Activated CD8-positive, alpha-beta memory T cell treated with anti-CD3 and anti-CD28 coated beads for 4 hours (primary cell): ENCODE measurements at places on chromosomes 5 and 9.

DNA sequence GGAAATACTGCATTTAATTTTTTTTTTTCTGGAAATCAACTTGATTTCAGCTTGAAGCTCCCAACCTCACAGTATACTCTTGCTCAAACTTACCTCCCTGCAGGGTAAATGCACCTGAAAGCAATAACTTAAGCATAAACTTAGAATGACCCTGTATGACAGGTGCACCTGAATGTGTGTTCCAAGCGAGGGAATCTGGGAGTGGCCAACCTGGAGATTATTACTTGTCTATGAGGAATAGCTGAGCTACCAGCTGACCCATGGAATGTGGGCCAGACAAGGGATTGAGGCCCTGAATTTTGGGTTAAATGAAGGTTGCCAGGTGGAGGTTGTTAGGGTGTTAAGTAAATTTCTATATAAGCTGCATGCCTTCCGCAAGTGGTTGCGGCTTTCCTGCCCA lies 140.6 kb downstream of the OSTF1 start:
- no peak for DNase-seq

DNA sequence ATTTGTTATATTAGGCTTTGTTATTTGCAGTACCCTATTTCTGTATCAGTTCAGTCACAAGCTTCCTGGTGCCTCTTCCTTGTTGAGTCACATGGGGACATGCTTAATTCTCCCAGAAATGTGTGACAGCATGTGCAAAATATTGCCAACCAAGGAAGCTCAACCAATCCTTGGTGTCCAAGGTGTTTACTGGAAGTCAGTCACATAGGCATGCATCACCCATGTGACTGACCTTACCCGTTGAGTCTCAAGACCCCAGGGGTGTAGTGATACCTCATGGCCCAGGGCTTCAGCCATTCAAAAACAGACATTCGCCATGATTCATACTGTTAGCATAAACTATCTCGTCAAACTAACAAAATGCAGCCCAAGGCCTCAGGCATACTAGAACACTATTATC lies 9.3 kb upstream of the ANKDD1B start:
- DNase-seq: no peak

DNA sequence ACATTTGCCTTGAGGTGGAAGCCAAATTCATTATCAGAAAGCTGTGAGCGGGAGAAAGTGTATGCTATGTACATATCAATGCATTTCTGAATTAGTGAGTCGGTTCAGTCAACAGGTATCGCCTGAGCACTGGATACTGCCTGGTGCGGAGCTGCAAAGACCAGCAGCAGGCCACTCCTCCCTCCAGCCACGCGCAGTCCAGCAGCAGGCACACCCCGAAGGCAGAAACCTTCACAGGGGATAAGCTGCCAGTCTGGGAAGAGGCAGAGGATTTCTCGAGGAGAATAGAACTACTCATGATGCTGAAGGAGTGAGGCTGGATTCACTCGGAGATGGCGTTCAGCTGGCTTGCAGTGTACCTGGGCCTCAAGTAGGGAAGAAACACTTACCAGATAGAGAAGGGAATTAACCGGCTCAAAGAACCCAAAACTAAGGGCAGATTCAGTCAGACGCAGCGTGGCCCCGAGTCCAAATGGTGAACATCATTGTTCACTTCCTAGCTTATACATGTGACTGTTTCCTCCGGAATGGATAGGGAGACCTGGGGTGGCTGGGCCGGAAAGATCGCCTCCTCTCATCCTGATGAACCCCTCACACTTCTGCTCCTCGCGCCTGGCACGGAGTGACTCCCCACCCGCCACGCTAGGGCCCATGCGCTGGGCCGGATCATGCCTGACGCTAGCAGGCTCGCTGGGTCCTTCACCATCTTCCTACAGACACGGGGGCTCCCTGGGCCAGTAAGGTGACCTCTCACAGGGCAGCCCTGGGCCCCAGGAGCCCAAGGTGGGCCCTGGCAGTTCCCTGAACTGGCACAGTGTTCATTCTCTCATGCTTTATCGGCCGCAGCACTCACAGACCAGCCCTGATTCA lies 78.1 kb upstream of the SPATA31C2 start:
- no peak for DNase-seq

- no peak for DNase-seq
Measured at GRCh38 chr9:131731644-131732043, 8.2 kb downstream of the RAPGEF1 start.

DNA sequence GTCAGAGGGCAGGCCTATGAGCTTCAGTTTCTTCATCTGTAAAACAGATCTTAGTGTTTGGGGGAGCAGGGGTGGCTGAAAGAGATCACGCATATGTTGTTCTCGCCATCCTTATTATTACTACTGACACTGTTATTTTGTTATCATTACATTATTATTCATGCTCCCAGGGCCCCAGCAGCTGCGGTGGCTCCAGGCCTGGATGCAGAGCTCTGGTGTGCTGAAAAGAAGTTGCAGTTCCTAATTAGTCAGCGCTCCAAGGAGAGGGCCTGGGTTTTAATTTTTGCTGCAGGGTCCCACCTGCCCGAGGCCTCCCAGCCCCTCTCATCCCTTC lies 19.5 kb downstream of the CXXC5 start:
- DNase-seq: no peak

- no peak for DNase-seq
Measured at GRCh38 chr5:141692533-141692888, 10.5 kb upstream of the ARAP3 start.

DNA sequence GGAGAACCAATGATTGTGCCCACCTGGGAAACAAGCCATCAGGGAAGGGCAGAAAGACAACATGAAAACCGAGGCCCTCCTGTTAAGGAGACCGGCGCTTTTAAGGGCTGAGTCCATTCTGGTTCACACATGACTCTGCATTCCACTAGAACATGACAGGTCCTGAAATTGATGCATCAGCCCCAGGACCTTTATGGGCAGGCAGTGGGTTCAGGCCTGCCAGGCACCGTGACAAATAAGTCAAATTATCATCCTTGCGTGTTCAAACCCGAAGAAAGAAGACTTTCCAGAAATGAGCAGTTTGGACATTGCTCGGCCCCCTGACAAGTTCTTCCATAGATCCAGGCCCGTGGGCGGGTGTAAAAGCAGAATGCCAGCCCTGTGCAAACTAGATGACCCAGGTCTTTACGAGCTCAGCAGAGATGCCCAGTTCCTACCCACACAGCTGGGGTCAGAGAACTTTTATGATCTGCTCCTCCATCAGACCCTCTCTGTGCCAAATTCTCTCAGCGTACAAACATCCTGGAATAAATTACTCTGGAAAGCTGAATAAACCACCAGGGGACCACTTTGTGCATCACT lies 295.5 kb upstream of the WWC1 start:
- no peak for DNase-seq

- no peak for DNase-seq
Measured at GRCh38 chr9:35553670-35554543, 51.2 kb upstream of the TESK1 start.

DNA sequence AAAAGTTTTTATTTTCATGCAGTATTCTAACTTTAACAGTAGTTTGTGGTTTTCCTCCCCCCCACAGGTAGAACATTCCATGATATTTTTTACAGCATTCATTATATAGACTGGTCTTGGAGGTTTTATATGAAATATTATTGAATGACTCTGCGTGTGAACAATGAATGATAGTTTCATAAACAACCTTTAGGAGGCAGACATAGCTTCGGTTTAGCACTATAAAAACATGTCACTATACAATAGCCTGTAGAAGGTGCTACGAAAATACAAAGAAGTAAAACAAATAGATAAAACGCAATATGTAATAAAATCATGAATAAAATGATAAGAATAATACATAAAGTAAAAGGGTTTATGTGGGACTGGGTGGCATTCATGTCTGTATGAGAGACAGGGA lies 8.5 kb downstream of the KLF4 start:
- no peak for DNase-seq

DNA sequence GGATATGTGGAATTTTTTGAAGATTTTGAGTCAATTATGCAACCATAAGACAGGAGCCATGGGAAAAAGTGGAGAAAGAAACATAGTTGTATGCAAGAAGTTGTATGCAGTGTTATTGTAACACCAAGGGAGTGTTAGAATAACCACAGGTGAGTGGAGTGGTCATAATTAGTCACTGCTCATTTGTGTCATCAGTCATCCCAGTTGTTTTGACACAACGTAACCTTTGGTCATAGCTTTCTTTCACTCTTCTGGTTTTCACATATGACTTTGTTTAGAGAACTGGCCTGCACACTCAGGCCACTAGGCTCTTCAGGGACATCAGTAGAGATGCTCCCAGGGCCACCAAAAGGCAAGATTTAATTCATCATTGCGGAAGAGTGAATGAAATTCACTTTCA lies 158.7 kb upstream of the HMHB1 start:
- no peak for DNase-seq

GRCh38 chr5:76710991-76711390 lies 4.9 kb upstream of the F2R start:
- DNase-seq: no peak

- no peak for DNase-seq
Measured at GRCh38 chr9:13470836-13471235, 191.3 kb upstream of the MPDZ start.

DNA sequence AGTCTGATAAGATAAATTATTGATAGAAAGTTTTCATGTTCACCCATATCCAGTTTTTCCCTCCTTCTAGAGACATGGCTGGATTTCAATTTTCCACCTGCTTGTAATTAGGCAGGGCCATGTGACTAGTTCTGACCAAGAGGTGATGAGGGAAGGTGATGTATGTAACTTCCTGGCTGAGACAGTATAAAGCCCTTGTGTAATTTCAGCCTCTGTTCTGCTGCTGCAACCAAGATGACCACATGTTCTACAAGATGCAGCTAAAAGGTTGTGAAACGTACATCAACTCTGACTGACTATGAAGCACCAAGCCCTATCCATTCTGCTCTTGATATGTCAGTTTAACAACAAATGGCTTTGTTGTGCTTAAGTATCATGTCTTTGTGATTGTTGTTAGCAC lies 376.5 kb upstream of the DAB2 start:
- no peak for DNase-seq

DNA sequence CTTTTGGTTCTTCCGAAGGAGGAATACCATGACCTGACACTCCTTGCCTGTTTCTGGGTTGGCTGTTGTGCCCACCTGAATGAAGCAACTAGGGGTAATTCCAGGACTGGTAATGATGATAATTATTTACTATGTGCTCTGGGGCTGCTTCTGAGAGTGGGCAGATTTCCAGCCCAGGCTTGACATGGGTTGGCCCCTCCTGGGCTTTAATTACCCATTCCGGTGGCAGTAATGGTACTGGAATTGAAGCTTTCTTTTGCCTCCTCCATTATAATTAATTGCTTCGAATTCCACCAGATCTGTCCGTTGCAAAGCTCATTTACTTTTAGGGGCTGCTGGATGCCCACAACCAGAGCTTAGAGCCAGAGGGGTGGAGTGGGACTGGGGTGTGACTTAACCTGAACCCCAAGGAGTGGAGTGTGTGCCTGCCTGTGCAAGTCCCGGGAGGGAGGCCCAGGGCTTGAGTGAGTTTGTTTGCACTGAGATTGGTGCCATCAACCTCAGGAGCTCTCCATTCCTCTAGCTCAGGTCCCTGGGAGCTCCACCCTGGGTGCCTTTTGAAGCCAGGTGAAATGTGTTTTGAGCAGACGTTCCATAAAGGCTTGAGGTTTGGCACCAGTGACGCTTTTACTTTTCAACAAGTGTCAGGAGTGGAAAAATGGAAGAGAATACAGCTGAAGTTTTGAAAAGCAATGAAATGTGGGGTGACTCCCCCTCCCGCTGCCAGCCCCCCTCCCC lies 214.6 kb downstream of the PDZD2 start:
- no peak for DNase-seq

- DNase-seq: no peak
Measured at GRCh38 chr9:37984278-37984671, 80.3 kb upstream of the SLC25A51 start.

- no peak for DNase-seq
Measured at GRCh38 chr5:16880547-16880946, 55.5 kb downstream of the MYO10 start.

DNA sequence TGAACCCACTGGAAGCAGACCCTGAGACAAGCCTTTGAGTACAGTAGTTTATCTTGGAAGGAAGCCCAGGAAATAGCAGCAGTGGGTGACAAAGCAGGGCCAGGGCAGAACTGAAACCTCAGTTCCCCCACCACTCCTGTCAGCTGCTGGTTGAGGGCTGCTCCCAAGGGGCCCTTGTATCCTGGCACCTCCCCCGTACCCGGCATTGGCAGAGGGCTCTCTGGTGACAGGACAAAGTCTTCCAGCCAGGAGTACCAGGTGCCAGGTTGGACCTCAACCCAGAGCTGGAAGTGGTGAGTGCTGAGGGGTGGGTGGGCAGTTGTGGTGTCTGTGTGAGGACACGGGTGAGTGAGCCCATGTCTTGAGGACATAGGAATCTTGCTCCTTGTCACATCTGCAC lies 123.3 kb downstream of the PHF2 start:
- no peak for DNase-seq

DNA sequence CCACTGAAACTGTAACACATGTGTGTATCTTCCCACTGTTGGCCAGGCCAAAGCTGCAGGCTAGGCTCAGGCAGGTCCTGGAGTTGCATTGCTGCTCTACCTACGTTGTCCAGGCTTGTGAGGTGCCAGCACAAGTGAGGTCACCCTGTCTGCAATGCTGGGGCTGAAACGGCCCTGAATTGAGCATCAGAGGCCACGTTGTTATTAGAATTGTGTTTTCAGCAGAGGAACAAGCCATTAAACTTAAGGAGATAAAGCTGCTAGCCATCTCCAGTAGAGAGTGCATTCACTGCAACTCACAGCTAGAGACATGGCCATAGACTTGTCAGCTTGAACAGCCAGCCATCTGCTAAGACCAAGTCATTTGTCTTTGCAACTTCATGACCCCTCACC lies 191.8 kb downstream of the SEMA6A start:
- DNase-seq: no peak

- no peak for DNase-seq
Measured at GRCh38 chr5:87150630-87151029, 117.1 kb upstream of the RASA1 start.

GRCh38 chr5:72692651-72693442 lies 123.6 kb upstream of the TNPO1 start:
- DNase-seq: no peak

- no peak for DNase-seq
Measured at GRCh38 chr9:110364451-110364850, 26.8 kb upstream of the TXNDC8 start.

- no peak for DNase-seq
Measured at GRCh38 chr5:174046558-174046957, 1.1 kb downstream of the NSG2 start.

DNA sequence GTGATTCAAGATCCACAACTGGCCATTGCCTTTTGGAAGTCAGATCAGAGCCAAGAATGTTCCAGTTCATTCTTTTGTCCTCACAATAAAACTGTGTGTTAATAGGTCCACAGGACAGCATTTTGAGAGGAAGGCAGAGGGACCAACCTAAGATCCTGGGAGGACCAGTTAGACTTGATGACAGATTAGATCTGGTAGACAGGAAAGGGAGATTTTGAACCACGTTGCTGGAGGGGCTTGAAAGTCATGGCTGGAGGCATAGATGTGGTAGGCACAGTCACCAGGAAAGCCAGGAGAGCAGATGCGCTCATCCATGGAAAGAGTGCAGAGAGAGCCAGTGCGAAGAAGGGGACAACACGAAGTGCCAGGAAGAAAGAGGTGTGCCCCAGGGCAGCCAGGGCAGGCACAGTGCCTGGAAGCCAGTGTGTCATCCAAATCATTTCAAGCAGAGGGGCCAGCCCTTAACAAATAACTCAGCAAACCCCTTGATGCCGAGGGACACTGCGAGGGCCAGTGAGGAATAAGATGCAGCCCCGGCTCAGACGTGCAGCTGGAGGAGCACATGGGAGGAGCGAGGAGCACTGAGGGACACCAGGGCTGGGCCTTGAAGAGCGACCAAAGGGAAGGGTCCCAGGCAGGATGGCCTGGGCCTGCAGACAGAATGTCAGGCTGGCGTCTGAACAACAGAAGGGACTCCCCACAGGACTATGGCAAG lies 12.8 kb upstream of the SLC2A8 start:
- DNase-seq: no peak

- DNase-seq: no peak
Measured at GRCh38 chr9:124894035-124894740, 32.3 kb downstream of the ARPC5L start.
